Right lobe of liver (tissue), 6 donors: ENCODE measurements at places on chromosomes 6 and 20. TPM values are rescaled to one million over a fixed set of nuclear protein-coding genes. Genes with fewer than 3 reads are reported as not detected.

DNA sequence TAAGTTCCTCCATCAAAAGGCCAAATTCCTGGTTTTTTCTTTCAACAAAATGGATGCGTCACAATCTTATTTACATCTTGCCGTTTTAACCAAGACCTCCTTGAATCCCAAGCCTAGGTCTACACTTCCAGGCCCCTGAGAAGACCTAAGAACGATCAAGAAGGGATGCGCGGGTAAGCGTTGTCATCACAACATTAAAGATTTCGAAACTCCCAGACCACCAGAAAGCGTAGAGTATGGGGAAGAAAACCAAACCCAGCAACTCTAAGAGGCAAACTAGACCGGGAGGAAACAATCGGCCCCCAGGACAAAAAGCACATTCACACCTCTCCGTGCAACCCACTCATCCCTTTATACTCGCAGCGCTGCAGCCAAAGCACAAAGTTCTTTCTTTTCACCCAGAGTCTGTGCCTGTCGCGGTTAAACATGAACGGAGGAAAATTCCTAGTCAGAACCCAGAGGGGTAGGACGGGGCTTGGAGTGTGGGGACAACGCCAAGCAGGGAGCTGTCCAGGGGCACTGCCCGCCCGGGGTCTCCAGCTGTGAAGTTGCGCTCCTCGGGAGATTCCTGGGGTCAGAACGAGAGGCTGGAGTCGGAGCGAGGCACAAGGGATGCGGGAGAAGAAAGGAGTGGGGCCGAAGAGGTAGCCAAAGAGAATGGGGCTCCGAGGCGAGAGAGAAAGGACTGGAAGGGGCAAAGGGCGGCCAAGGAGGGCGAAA, 725 bp downstream of the OSER1 start:
- DNase-seq, result no peak

GRCh38 chr20:49715466-49715865, 1.8 kb upstream of the B4GALT5 start:
- no peak for DNase-seq

DNA sequence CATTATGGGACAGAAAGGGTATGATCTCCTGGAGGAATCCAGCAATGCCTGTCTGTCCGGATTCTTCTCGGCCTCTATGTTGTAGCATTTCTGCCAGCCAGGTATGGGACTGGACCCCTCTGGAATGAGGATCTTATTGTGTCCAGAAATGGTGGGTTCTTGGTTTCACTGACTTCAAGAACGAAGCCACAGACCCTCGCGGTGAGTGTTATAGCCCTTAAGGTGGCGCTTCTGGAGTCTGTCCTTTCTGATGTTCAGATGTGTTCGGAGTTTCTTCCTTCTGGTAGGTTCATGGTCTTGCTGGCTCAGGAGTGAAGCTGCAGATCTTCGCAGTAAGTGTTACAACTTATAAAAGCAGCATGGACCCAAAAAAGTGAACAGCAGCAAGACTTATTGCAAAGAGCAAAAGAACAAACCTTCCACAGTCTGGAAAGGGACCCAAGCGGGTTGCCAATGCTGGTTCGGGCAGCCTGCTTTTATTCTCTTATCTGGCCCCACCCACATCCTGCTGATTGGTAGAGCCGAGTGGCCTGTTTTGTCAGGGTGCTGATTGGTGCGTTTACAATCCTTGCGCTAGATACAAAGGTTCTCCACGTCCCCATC, 62.3 kb upstream of the IER3 start:
- DNase-seq, result no peak

GRCh38 chr6:130610303-130610702, 216.9 kb upstream of the SMLR1 start:
- no peak for DNase-seq

The SRSF12 gene
- 0.78 TPM for total RNA-seq

The TMEM170B gene
- 3.9 TPM for total RNA-seq
